ENCODE measurements at places on chromosomes 7 and 10.

DNA sequence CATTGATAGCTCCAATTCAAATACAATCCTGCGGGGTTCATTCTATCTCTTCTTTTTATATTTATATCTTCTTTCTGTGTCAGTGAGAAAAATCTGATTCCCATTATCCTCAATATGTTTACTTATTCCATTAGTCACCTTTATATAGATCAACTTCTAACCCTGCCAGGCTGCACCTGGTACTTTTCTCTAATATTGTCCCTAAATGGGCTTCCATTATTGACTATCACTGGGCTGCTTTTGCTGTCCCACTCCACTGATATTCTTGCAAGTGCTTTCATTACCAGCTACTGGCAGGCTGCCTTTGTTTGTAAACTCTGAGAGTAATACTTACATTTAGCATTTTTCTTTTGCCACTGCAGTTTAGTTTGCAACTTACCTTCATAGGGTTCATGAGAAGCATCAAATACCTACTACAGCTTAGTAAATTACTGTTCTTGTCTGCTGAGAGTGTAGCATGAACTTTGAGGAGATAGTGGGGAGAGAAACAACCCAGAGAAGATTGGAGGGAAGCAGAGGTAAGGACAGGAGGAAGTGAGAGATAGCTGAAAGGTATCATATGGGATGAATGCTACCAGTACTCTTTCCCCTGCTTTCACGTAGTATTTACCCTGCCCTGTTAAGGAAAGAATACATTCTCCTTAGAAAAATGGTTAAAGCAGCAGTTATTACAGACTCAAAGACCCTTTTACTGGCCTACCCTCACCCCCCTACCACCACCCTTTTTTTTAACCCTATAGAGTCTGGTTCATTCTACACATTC, 119.1 kb downstream of the PHTF2 start:
- no peak for DNase-seq

GRCh38 chr7:91310830-91311460, 46.7 kb downstream of the FZD1 start:
- DNase-seq = no peak

DNA sequence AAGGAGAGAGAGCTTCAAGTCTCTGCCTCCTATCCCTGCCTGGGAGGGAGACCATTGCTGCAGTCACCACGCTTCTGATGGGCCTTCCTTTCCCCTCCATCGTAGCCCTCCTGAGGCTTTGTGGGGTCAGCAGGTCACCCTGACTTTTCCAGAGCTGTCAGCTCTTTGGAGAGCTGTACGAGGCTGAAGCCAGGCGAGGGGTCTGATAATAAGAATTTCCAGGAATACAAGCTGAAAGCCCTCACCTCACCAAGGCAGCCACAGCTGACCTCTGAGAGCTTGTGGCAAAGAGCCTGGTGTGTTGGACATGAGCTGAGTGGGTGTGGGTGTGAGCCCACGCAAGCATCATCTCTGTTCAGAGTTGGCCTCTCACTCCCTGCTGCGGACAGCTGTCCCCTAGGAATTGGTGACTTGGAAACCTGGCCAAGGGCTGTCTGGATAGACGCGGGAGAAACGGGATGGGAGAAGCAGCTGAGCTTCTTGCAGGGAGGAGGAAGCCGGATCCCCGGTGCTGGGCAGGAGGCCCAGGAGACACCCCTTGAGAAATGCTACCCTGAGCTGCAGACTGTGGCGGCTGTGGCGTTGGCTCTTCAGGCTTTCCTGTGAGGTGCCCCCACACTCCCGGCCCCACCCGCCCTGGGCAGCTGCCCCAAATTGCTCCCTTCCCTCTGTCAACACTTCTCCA, 122.1 kb upstream of the BTBD16 start:
- no peak for DNase-seq

- peak; percentile 56 for DNase-seq
Observed at GRCh38 chr10:59905066-59905730, 1.2 kb downstream of the CCDC6 start.

GRCh38 chr7:39608278-39608677, 15.1 kb upstream of the RALA start:
- DNase-seq = no peak

GRCh38 chr7:132035517-132036362, 479.3 kb upstream of the PODXL start:
- no peak for DNase-seq

- no peak for DNase-seq
Observed at GRCh38 chr10:123359539-123359938, 205.3 kb downstream of the BUB3 start.

GRCh38 chr10:93921338-93921737, 27.6 kb downstream of the SLC35G1 start:
- DNase-seq = no peak
